ENCODE measurements at places on chromosomes 12 and 14.

DNA sequence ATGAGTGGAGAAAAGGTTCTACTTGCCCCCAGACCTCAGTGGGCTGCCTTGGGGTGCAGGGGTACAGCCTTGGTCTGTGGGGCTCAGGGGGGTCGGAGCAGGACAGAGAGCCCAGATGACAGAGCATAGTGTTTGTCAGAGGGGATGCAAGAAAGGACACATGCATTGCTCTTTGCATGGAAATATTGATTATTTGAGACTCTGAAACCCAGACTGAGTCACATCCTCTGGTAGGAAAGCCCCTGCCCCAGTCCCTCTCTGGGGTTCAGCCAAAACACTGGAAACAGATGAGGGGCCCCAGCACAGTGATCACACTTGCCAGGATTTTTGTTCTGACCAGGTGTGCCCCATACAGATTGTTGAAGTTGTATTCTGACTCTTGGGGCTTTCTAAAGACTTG lies 1094.4 kb downstream of the BCL11B start:
- DNase-seq = peak; percentile 34

DNA sequence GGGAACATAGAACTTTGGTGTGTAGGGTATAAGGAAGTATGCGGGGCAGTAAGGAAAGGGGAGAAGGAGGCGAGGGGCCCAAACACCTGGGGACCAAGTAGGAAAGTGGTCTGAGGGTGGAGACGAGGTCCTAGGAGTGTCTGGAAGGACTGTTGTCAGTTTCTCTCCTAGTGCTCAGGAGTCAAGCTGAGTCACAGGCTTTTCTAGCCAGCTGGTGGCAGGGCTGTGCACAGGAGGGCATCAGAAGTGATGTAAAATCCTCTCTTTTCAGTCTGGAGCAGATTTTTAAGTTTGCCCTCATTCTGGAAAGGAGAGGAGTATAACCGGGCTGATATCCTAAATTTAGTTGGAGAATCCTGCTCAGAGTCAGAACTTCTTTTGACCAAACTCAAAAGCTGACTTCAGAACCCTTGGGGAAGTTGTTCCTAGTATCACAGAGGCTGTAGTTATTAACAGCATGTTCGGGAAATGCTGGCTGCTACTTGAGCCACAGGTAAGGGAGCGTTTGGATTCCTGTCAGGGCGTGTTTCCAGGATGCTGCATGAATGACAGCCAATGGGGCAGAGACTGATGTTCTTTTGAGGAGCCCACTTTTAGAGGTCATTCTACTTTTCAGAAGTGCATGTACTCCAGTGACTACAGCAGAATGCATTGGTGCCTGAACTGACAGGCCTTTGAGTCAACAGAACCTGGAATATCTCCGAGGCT lies 19.3 kb downstream of the ZNF664 start:
- DNase-seq = no peak

DNA sequence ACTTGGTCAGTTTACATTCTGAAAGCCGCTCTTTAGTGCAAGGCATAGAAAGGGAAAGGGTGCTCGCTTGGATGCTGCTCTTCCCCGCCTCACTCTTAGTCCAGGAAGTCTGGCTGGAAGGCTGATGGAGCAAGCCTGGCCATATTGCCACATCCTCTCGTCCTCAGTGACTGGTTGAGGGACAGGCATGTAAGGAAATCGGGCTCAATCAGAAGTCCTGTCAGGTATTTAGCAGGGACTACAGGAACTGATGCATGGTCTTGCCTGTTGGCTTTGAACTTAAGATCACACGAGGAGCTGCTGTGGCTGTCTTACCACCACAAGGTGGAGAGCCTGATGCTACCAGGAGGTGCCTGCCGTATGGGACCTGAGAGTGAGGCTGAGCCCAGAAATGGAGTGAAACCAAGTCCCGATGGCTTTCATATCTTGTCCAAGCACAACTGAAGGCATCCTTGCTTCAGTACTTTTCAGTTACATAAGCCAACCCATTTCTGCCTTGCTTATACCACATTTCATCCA lies 10.7 kb upstream of the C12orf75 start:
- no peak for DNase-seq

DNA sequence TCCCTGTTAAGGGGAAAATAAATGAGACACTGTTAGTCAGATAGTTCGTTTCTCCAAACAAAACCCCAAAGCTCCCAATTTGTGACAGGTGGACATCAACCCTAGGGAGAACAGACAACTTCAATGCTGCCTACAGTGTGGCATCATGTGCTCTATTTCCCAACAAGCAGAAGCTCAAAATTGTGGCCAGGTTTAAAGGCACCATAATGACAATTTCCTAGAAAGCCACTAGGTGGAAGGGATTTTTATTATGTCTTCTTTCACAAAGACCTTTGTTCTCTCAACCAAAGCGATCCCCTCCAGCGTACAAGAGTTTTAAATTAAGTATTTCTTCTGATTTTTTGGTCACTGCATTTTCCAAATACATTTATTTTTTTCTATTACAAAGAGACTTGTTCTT lies 88.0 kb upstream of the MBIP start:
- no peak for DNase-seq

DNA sequence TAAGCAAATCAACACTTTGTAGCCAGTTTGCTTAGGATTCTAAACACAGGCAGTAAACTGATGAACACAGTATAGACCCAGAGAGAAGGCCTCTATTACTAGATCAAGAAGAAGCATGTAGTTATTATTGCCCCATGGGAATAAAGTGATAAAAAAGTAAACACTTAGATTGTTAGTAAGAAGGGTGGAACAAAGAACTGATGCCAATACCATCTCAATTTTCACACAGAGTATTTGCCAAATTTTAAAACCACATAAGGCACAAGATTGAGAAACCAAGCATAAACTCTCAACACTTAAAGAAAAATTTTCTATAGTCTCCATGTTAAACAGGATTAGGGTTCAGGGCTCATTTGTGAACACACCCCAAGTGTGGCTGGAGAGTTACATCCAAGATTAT lies 77.0 kb upstream of the SYT1 start:
- no peak for DNase-seq

Measured in stimulated activated CD8-positive, alpha-beta memory T cell treated with anti-CD3 and anti-CD28 coated beads, Interleukin-12 subunit alpha, Interleukin-12 subunit beta, amount 100 ng/mL, for 4 hours (primary cell).